Stimulated activated CD4-positive, alpha-beta T cell treated with anti-CD3 and anti-CD28 coated beads, Interleukin-12 subunit alpha, Interleukin-12 subunit beta, amount 100 ng/mL, for 24 hours (primary cell): ENCODE measurements at places on chromosomes 6 and 20.
A peak's percentile ranks its signal among the peaks of the same experiment; 100 is the strongest.

- no peak for DNase-seq
Observed at GRCh38 chr6:30544666-30545272, 11.5 kb downstream of the GNL1 start.

GRCh38 chr20:22346716-22347115 is 237.7 kb downstream of the FOXA2 start:
- no peak for DNase-seq

DNA sequence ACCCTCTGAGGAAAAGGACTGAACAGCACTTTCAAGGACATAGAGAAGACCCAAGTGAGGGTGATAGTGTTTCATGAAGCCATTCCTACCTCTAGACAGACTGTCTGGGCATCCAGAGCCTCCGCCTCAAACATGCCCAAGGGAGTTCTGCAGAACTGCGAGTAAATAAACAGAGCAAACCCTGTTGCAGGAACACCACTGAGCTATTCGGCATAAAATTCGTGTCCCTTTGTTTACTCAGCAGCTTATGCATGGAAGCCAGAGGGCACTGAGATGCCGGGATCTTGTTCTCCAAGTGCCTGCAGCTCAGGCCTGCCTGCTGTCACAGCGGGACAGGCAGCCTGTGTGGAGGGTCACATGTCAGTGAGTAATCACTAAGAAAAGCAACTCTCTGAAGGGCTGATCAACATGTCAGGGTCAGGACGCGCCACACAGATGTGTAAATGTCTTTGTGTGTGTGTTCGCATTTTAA is 164.9 kb upstream of the HEY2 start:
- no peak for DNase-seq

- peak; percentile 6 for DNase-seq
Observed at GRCh38 chr6:143232849-143233248, 172.2 kb downstream of the AIG1 start.

DNA sequence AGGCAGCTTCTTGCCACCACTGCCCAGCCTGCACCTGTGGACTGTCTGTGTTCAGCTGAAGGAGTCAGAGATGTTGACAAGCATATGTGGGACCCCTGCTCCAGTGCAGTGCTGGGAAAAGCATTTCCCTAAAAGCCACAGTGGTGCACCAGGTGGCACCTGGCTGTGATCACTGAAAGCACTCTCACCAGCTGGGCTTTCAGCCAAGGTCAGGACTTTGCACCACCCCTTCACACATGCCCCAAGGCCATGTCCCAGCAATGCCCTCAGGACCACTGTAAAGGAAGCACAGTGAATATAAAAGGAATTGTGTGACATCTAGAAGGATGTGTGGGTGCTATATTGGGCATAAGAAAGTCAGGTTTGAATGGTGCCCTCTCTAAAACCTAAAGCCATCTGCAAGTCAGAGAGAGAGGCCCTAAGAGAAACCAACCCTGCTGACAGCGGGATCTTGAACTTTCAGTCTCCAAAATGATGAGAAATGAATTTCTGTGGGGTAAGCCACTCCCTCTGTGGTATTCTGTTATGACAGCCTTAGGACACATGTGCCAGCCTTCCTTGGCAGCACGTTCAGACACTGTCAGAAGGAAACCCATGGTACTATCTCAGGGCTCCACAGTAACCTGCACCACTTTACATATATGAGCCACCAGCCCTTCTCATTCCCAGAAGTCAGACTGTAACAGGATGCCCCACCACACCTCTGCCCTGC is 30.7 kb downstream of the CBLN4 start:
- no peak for DNase-seq

DNA sequence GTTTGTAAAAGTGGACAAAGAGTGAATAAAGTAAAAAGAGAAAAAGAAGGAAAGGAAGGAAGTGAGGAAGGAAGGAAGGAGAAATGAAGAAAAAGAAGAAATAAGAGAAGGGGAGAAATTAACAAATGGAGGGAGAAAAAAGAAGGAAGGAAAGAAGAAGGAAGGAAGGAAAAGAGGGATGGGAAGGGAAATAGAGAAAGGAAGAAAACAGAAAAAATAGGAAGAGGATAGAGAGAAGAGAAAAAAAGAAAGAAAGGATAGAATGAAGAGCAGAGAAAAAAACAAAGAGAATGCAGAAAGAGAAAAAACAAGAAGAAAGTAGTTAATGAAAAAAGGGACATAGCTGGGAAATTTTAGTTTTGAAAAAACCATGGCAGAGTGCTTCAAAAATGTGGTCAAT is 361.8 kb downstream of the EPHA7 start:
- DNase-seq = no peak

- DNase-seq = no peak
Observed at GRCh38 chr6:43964659-43965570, 162.3 kb downstream of the MRPL14 start.

DNA sequence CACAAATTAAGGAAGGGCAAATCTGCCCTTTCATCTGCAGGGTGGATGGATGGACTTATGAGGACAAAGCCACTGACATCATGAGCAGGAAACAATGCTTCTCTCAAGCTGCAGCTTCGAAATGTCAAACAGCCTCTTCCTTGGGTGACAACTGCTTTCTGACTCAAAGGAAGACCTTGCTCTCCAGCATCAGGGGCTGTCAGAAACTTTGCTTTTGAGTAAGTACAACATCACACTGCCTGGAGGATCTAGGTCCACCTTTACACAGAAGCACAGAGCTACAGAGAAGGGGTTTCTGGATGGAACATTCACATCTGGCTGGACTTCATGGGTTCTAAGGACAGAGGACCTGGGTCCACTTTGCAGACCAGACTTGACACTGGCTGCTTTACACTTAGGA is 5.9 kb downstream of the CST1 start:
- no peak for DNase-seq

- DNase-seq = no peak
Observed at GRCh38 chr6:149166747-149167146, 150.8 kb upstream of the TAB2 start.

DNA sequence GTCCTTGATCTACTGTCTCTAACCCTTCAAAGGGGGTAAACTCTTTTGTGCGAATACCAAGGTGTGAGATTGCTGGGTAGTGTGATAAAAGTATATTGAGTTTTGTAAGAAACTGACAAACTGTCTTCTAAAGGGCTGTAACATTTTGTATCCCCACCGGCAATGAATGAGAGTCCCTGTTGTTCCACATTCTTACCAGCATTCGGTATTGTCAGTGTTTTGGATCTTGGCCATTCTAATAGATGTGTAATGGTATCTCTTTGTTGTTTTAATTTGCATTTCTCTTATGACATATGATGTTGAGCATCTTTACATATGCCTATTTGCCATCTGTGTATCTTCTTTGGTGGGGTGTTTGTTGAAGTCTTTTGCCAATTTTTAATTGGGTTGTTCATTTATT is 1090.7 kb downstream of the KIF16B start:
- DNase-seq = no peak

GRCh38 chr6:6414931-6415330 is 94.5 kb upstream of the F13A1 start:
- DNase-seq = no peak

DNA sequence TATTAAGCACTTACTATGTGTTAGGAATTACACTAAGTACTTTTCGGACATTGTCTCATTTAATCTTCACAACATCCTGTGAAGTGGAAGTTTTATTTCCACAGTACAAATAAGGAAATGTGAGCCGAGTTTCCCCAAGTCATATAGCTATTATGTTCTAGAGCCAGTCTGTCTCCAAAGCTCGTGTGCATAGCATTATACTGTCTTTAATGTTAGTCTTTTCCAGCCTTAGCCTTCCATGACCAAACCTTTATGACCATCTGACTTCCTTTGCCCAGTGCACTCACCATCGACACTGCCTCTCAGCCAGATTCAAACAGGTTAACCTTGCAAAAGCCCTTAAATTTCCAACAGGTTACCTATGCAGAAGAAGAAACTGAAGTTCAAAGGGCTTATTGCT is 55.7 kb downstream of the PKIB start:
- DNase-seq = no peak

DNA sequence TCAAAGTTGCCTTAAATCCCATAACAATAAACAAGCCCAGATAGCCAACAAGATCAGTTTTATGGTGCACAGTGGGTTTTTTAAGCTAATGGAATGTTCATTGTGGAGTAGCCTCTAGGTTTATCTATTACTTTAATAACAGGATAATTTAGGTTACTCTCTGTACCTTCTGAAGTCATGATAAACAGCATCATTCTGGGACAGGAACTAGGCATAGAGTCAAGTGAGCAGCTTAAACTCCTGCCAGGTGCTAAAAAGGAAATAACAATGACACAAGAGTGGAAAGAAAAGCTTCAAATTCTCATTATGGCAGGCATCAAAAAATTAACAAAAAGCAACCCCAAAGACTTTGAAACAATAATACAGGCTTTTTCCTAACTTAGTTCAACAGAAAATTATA is 228.8 kb downstream of the HACE1 start:
- no peak for DNase-seq
